ENCODE measurements at places on chromosomes 3 and 15.

- no peak for DNase-seq
Measured at GRCh38 chr3:104556372-104557078, 810.2 kb upstream of the ALCAM start.

GRCh38 chr3:54159917-54160316, 37.6 kb downstream of the CACNA2D3 start:
- no peak for DNase-seq

DNA sequence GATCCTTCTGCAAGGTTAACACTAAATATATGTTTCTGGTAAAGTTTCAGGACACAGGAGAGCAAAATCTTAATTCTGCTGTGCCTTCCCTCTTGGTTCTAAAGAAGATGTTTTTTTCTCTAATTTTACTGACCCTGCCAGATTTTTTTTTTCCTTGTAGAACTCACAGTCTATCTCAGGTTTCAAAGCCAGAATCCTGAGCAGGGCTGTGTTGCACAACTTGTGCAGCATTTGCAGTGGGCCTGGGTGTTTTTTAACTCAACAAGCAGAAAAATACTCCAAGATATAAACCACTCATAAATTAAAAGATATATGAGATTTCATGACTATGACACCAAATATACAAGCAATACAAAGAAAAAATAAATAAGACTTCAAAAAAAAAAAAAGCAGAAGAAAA, 40.2 kb upstream of the ARF4 start:
- DNase-seq: no peak

- no peak for DNase-seq
Measured at GRCh38 chr3:184426691-184427141, 46.9 kb downstream of the CHRD start.

- DNase-seq: no peak
Measured at GRCh38 chr15:62886431-62887071, 156.0 kb upstream of the TPM1 start.

DNA sequence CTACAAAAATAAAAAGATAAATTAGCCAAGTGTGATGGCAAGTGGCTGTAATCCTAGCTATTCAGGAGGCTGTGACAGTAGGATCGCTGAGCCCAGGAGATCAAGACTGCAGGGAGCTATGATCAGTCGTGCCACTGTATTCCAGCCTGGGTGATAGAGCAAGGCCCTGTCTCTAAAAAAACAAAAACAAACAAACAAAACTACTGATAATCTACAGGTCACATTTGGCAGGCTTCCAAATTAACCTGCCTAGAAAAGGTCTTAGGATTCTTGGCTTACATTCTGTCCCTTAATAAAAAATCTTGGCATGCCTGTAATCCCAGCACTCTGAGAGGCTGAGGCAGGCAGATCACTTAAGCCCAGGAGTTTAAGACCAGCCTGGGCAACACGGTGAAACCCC, 33.4 kb upstream of the SETD2 start:
- DNase-seq: no peak

DNA sequence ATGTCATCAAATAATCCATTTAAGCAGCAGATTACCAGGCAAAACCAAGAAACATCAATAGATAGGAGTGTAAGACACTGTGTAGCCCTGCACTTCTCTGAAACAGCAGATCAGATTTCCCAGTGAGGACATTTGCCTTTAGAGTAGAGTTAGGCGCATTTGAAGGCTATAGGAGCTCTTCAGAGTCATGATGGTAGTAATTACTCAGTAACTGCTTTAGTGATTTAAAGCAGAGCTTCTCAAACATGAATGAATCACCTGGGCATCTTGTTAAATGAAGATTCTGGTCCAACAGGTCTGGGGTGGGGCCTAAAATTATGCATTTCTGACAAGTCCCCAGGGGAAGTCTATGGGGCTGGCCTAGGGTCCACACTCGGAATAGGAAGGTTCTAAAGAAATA, 36.9 kb downstream of the THRB start:
- no peak for DNase-seq

DNA sequence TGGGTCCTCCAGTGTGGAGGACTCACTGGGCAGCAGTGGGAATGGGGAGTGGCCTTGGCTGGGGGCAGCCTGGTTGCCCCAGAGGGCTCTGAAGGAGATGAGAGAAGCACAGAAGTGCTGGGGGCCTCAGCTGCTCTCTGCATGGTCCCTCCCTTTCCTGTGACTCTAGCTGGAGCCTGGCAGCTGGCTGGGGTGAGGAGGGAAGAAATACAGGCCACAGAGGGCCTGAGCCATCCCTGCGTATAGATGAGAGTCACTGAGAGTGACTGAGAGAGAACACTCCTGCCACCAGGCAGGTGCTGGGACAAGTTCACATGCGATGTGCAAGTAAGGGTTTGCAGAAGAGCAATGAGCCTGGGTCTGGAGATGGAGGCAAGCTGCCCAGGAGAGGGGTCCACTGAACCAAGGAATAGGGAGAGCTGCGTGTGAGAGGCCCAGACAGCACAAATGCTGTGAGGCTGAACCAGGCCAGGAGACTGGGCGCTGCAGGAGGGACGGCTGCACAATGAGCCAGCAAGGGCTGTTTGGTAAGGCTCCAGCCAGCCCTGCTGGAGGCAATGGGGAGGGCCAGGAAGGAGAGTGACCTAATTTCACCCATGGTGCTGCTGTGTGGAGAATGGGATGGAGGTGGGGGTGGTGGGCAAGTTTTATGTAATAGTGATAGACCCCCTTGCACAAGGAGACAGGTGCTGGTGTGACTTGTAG, 87.2 kb downstream of the CLSTN2 start:
- no peak for DNase-seq

DNA sequence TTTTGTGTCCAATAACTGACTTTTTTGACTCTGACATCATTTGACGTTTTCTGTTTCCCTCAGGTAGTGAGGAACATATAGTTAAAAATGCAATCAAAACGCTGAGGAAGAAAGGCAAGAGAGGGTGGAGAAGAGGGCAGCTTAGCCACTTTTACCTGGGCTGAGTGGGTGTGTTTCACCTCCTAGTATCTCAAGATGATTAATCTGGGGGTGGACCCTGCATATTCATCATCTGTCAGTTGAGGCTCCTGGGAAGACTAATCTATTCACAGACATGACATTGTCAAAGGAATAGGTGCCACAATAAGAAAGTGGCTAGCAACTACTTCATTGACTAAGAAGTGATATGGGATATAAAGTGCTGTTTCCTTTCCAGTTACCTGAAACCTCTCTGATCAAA, 331.5 kb upstream of the RARB start:
- no peak for DNase-seq

DNA sequence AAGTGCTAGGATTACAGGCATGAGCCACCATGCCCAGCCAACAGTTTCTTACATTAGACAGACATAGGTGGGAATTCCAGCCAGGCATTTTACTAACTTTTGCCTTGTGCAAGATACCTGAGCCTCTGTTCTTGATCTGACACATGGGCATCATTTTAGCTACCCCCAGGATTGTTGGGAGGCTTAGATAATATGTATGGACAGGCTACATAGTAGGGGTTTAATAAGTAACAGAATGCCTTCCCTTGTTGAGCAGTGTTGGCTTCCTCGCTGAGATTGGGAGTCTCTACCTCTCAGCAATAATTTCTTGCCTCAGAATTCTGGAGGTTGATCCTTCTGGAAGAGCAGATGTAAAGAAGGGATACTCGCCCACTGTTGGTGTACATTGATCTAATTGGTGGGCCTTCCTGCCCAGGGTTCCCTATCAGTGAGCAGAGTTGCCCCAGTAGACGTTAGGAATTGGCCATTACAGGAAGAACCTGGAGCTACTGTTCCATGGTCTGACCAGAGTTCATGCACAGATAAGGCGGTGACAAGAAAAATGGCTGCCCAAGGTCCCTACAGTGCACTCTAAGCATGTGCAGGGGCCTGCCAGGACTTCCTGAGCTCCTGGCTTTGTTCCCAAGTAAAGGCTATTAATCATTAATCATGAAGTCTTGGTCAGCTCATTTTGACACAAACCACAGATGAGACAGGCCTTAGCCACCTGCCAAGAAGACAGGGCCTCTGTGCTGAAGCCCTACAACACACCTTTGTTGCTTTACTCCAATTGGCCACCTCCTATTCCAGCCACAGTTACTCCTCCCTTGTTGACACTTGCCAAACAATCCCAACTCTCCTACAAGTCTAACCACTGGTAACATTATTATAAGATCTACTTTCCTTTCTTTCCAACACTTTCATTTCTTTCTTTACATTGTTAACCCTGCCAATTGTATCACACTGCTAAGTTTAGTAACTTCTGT, 5.0 kb upstream of the IL17RE start:
- DNase-seq: no peak

GRCh38 chr3:64432870-64433269, 207.6 kb upstream of the PRICKLE2 start:
- no peak for DNase-seq
